NCI-H2107 (cell line): ENCODE measurements at places on chromosomes 11 and 22.

DNA sequence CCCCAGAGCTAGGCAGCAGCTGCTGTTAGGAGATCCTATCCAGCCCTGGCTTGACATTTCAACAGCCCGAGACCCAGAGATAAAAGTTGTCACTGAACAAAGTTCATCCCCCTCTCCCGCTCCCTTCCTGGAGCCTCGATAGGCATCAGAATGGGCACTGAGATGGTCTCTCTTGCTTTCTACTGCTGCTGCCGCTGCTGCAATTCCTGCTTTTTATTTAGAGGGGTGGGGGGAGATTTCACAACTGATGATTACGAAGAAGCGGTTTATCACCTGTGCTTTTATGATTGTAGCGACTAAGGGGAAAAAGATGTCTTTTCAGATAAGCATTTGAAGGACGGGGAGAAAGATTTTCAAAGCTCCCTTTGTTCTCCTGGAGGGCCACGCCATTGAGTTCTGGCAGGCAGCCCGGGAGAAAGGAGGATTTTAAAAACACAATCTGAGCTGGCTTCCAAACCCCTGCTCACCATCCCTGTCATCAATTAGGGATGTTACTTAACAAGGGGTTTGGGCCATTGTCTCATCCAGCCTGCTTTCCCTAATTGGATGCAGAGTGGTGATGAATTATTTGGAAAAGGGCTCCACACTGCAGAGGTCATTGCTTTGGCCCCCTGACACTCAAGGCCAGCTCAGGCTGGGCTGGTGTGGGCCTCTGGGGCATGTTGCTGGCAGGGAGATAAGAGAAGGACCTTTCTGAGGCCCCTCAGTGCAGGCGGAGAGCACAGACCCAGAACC, 344.7 kb downstream of the BUD13 start:
- DNase-seq = no peak

DNA sequence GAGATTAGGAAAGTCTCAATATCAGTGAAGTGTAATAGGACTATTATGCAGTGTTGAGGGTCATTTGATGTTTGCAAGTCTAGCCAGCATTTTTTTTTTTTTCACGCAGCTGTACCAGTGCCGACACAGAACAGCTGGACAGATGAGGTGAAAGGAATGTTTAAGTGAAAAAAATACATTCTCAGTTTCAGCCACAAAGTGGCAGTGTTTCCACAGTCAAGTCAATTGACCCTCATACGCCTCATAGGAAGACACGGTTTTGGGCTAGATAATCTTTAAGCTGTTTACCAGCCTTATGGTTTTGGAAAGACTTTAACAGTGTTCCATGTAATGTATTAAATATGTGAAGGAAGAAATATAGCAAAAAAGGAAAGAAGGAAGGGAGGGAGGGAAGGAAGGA, 349.9 kb upstream of the ANO3 start:
- no peak for DNase-seq

DNA sequence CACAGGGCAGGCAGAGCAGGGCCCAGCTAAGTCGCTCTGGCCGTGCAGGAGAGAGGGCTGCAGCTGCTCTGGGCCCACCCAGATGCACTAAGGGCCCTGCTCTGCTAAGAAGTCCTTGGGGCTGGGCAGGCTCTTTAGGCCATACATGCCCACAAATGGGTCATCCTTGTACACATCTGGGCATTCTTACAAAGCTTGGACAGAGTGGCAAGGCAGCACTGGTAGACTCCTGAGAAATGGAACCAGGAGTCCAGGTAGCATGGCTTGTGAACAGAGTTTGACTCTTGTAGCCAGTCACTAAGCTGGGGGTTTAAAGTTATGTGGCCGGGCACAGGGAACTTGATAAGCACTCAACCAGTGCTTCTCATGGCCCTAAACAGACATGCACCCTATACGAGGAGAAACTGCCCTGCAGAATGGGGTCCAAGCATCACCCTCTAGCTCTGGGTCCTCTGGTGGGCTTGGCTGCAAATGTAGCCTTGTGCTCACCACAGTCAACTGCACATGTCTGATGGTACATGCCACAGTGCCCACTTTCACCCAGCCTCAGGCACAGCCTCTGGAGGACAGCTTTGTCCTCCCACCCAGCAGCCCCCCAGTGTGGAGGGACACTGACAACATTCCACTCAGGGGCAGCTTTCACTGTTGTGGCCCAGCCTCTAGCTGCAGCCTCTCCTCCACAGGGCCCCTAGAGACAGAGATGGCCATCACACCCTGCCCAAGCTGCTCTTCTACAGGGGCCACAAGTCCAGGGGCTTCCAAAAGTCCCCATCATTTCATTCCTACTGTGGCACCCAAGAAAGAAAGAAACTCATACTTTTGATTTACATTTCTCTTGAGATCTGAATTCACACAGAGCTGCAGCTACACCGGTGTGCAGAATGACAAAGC, 75.2 kb downstream of the DGCR2 start:
- DNase-seq = no peak

- DNase-seq = no peak
Measured at GRCh38 chr11:70501933-70502540, 103.7 kb downstream of the CTTN start.

GRCh38 chr11:7498193-7498592, 12.9 kb downstream of the OLFML1 start:
- no peak for DNase-seq

DNA sequence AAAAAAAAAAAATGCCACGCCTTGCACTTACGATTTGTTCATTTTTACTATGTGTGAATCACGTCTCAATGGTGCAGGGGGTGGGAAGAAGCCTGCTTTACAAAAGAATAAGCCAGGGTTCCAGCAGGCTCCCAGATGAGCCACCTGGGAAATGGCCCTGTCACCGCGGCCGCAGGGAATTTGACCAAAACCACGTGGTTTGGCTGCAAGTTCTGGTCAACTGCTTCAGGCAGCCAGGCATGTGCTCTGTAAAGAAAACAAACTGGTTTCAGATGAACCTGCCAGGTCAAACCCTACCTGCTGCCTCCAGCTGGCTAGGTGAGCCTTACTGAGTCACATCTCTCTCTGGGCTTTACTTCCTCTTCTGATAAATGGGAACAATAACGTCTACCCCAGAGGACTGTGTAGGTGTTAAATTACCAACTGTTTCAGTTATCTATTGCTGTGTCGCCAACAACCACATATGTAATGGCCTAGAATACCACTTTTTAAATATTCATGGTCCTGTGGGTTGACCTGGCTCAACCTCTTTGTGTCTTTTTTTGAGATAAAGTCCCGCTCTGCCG, 30.5 kb upstream of the GCAT start:
- DNase-seq = peak; percentile 24

- no peak for DNase-seq
Measured at GRCh38 chr11:68550485-68550817, 89.9 kb downstream of the PPP6R3 start.

DNA sequence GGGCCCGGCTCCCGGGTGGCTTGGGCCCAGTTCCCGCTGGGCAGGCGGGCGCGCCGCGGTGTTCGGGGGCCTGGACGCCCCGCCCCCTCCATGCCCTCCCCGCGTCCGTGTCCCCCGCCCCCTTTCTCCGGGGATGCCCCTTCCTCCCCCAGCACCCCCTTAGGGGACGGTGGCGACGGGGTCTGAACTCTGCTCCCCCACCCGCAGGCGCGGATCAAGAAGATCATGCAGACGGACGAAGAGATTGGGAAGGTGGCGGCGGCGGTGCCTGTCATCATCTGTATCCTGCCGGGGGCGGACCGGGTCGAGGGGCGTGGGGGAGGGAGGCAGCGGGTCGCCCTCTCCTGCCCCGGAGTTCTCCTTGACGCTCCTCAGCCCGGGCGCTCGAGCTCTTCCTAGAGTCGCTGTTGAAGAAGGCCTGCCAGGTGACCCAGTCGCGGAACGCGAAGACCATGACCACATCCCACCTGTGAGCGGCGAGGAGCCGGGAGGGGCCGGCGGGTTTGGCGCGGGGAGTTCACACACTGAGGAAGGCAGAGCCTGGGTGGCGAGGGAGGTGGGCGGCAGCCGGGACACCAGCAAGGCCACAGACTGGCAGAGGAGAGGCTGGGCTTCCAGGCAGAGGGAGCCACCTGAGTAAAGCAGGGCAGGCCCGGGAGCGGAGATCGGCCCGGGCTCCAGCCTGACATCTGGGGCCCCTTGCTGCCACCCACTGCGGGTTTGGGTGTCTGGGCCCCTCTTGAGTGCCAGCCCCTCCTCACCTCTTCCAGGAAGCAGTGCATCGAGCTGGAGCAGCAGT, 546 bp downstream of the DRAP1 start:
- no peak for DNase-seq

GRCh38 chr11:45106440-45106839, 40.0 kb upstream of the PRDM11 start:
- no peak for DNase-seq

DNA sequence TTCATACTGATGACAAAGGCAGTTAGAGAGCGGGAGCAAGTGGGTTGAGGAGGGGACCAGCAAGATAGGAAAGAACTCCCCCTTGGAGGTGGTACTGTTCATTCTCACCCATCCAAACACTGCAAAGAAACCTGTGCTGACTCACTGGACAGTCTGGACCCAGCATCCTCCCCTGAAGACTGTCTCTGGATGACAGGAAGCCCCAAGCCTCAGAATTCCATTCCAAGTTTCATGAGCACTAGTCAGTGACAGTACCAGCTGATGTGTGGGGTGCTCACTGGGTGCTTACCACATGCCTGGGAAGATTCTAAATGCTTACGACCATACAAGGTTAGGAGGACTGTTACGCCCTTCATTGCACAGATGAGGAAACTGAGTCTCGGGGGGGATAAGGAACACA, 160.9 kb downstream of the IGLL1 start:
- DNase-seq = no peak

GRCh38 chr11:115605871-115606497, 101.8 kb upstream of the CADM1 start:
- no peak for DNase-seq
